ENCODE measurements at places on chromosomes 13 and 19.

GRCh38 chr13:35978607-35979316 lies 152.4 kb downstream of the DCLK1 start:
- no peak for DNase-seq

DNA sequence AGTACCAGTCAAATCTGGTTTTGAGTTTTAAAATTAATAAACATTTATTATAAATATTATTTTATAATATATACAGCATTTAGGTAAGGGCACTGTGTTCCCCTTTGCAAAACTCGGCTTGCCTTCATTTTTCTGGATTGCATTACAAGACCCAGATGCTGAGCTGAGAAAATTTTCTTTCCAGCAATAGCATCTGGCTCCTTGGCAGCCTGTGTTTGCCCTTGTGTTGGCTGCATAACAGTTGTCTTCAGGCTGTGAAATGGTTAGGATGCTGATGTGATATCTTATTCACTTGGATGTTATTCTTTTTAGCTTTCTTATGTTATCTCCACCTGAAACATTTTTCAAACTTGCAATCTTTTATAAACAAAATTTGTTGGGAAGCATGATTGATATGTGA lies 784.4 kb downstream of the DACH1 start:
- DNase-seq, result no peak

DNA sequence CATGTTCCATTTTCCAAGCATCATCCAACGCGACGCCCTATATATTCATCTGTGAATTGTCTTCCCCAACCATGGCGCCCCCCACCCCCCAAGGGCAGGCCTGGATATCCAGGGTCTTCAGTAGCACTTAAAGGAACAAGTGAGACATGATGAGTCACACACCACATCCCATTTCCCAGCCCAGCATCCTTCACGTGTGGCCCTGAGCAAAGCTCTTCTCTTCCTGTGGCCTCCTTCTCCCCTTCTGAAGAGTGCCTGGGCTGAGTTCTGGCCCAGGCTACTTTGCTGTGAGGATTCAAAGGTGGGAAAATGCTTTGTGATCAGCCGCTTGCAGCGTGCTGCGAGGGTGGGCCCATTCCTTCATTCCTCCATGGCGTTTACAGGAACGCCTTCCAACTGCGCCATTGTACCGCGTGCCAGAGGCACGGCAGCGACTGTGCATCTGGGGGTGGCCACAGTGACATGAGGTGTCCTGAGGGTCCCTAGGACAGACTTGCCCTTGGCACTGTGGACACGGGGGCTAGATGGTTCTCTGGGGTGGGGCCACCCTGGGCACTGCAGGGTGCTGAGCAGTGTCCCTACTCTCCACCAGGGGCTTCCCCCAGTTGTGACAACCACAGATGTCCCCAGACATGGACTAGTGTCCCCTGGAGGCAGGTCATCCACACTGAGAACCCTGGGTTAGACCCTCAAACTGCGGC lies 11.7 kb downstream of the PLIN4 start:
- no peak for DNase-seq

GRCh38 chr13:48346583-48346982 lies 43.0 kb downstream of the RB1 start:
- no peak for DNase-seq

DNA sequence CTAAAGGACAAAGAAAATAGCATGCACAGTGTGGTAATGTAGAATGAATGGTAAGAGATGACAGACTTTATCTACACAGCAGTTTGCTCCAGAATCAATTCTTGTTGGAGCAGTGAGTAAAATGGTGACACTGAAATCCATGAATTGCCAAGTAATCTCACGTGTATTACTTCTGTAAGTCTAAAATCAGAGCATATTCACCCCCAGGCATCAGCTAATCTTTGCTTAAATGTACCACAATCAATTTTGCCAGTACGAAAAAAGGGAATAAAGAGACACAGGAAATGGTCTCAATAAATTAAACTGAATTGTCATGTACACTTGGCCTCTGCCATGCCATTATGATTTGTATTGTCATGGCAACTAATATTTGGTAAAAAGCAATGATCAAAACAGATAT lies 294.2 kb downstream of the PCDH17 start:
- DNase-seq, result no peak

- no peak for DNase-seq
Measured at GRCh38 chr19:51124729-51125128, at the start of gene SIGLEC9. Gene SIGLEC9 (plus strand): TSS chr19:51124906. CDS start chr19:51124975, 69 bp downstream.

DNA sequence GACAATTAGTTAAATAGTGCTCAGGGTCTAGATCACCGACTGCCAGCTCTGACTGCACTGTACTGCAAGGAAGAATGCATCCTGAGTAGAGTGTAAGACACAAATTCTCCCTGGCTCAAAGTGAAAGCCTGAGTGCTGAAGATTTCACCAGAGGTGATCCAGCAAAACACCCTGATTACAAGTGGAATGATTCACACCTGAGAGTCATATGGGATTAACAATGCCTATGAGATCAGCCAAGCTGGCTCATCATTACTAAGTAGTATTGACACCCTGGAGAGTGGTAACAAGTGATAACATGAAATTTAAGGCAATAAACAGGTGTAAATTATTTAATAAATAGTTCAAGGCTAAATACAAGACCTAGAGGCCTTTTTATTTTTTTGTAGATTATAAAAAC lies 403.8 kb upstream of the PRR20A start:
- no peak for DNase-seq

GRCh38 chr19:2811221-2811722 lies 8.4 kb upstream of the ZNF554 start:
- no peak for DNase-seq

DNA sequence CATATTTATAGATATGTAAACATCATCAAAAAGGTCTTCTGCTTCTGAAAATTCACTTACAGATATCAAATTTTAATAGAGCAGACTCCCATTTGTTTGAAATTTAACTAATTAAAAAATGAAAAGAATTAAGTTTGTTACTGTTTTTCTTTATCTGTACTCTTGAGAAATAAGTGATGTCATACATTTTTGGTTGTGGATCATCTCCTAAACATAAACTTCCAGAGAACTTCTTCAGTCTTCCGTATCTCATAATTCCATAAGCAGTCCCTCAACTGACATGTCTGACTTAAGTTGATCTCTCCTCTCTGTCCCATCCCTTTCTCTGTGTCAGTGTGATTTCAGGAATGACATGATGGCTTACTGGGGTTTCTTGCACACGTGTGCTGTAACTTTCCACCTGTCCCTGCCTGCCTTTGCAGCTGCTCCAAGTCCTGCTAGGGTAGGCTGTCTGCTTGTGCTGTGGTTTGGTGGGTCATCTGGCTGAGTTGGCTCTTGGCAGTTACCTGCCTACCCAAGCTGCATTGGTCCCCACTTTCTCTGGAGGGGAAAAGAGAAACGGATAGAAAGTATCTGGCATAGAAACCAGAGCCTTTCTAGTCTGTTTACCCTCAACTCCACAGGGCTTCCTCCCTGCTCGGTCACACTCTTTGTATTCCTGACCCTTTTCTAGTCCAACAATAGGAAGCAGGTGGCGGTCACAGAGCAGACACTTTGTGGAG lies 127.1 kb downstream of the GGACT start:
- DNase-seq, result no peak

DNA sequence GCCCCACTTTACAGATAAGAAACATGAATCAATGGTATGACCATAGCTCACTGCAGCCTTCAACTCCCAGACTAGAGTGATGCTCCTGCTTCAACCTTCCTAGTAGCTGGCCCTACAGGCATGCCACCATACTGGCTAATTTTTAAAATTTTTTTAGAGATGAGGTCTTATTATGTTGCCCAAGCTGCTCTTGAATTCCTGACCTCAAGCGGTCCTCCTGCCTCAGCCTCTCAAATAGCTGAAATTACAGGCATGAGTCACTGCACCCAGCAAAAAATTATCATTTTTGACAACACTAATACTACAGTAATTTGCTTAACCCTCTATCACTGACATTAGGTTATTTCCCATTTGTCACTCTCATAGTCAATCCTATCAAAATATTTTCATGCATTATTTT lies 14.7 kb downstream of the CAB39L start:
- DNase-seq, result no peak

DNA sequence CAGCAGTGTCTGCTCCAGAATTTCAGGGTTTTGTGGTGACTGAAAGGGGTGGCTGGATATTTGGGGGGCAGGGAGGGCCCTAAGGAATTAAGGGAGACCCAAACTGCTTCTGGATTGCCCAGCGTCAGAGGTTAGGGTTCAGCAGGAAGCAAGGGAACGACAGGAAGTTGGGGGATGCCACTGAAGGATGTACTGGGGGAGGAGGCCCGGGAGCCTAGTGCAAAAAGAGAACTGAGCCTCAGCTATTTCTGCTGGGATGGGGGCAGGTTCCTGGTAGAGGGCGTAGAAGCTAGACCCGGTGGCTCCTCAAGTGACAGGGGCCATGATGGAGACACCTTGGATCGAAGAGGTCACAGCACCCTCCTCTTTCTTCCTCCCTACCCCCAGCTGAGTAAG lies 1.1 kb downstream of the CYP2S1 start:
- DNase-seq, result no peak

DNA sequence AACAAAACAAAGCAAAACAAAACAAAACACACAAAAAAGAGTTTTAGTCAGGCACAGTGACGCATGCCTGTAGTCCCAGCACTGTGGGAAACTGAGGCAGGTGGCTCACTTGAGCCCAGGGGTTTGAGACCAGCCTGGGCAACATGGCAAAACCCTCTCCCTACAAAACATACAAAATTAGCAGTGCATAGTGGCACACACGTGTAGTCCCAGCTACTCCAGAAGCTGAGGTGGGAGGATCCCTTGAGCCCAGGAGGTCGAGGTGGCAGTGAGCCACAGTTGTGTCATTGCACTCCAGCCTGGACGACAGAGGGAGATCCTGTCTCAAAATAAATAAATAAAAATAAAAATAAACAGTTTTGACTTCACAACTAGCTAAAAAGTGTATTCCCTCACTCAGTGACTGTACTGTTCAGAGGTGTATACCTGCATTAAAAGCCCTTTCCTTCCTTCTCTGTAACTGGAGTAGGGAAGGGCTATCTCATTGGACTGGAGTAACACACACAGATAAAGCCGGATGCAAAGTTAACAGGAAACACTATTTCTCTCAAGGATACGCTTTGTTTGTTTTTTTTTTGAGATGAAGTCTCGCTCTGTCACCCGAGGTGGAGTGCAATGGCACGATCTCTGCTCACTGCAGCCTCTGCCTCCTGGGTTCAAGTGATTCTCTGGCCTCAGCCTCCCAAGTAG lies 3.7 kb upstream of the BAX start:
- no peak for DNase-seq

- no peak for DNase-seq
Measured at GRCh38 chr13:94860981-94861407, 148.6 kb upstream of the SOX21 start.

GRCh38 chr13:25490236-25490635 lies 118.5 kb downstream of the ATP8A2 start:
- no peak for DNase-seq

DNA sequence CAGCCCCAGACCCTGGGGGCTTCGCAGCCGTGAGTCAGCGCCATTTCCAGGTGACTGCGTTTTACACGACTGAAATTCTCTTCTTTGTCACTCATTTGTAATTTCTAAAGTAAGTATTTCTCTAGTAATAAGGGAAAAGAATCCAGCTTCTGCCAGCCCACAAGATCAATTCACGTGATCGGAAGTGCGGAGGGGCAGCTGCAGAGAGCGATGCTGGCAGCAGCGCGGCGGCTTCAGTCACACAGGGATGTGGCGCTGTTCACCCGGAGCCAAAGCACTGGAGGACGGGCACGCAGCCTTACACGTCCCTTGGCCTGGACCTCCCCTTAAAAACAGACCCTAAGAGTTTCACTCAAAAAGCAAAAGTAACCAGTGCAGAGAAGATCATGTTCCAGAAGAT lies 18.4 kb downstream of the GRTP1 start:
- no peak for DNase-seq

DNA sequence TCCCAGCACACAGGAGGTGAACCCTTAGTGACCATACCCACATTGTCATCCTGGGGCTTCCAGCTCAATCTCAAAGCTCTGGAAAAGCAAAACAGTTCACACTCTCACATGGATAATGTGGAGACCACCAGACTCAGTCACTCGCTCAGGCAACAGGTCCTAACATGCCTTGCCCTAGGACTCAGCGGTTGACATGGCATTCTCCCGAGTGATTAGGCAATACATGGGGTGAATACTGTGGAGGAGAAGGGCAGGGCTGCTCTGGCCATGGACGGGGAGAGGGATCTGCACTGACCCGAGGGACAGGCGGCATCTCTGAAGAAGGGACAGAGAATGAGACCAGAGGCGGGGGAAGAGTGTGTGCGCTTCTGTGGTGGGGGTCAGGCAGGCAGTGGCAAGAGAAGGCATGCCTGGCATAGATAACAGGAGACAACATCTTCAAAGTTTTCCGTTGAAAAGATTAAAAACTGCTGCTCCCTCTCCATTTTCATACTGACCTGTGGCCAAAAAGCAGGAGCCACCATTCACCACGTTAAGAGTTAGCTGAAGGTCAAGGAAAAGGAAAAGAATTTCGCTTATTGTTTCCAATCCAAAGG lies 44.5 kb upstream of the EPHX3 start:
- no peak for DNase-seq

DNA sequence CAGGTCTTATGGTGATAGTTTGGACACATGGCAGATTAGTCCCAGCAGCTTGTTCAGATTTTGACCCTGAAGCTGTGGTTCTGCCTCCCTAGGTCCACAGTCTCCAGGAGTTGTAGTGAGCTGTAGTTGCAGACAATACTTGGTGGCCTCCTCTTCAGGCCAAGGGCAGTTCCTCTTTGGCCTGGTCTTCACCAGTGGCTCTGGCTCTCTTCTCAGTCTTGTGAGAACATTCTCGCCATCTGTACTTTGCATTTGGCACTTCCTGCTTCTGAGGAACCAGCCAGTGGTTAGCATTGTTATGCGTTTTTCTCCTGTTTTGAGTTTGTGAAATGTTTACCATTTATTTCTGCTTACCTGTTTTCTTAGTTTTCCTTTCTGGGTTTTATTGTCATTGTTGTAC lies 40.7 kb downstream of the PCCA start:
- DNase-seq, result no peak

- no peak for DNase-seq
Measured at GRCh38 chr13:30156826-30157615, 150.3 kb downstream of the KATNAL1 start.

DNA sequence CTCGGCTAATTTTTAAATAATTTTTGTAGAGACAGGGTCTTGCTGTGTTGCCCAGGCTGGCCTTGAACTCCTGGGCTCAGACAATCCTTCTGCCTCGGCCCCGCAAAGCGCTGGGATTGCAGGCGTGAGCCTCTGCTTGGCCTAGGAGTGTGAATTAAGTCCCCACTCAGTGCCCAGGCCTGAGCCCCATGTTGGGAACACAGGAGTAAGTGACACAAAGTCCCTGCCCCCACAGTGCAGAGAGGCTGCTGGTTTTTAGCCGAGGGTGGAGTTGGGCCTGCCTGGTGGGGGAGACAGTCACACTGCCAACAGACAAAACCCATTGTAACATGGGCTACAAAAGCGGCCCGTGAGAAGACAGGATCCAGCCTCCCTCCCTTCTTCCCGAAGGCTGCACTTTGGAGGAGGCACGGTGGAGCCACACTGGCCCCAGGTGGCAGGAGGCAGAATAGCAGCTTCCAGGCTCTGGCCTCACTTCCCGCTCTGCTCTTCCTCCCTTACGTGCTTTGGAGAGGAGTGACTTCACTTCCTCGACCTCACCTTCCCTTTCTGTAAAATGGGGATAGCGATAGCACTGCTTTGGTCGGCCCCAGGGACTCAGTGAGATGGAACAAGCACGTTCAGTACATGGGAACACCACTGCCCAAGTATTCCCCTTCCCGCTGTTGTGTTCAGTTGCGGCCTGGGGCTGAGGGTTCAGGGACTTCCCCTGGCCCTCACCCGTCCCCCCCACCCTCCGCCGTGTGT lies 15.2 kb upstream of the EHD2 start:
- peak; percentile 24 for DNase-seq

GRCh38 chr19:56930647-56931535 lies 90.4 kb upstream of the PEG3 start:
- no peak for DNase-seq

- DNase-seq, result no peak
Measured at GRCh38 chr19:50705422-50706019, 14.1 kb downstream of the SHANK1 start.
